ENCODE measurements at places on chromosomes 5 and 9.

- DNase-seq, result no peak
These were observed 23.4 kb downstream of the CETN3 start for GRCh38 chr5:90386099-90386710.

- DNase-seq, result no peak
These were observed 89.6 kb downstream of the PRDM6 start for GRCh38 chr5:123178683-123179082.

GRCh38 chr9:9170439-9171134 lies 1371.0 kb upstream of the DMAC1 start:
- DNase-seq, result no peak

GRCh38 chr5:108529381-108529780 lies 147.5 kb upstream of the FBXL17 start:
- no peak for DNase-seq

GRCh38 chr5:41908374-41909079 lies 4.4 kb downstream of the RIMOC1 start:
- DNase-seq, result no peak

DNA sequence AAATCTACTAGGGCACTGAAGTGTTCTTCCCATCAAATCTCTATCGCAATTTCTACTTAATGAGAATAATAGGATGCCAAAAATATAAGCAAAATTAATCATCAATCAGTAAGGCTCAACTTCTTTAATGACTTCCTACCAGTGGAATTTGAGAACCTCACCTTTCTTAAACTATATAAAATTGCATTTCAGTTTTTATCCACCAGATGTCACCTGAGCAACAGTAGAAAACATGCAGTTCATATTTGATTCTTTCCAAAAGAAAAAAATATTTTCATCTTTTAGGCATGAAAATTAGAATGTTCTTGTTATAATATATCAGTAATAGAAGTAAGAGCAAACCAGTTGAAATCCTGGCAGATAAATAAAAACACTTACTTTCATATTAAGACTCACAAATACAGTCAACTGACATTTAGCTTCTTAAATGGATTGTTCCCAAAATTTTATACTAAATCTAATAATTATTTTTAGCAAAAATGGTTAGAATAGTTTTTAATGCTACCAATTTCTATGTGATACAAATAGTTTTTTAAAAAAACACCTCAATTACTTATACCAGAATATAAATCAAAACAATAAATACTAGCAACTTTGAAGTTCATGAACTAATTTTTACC lies 13.4 kb upstream of the CCDC112 start:
- peak; percentile 23 for DNase-seq

DNA sequence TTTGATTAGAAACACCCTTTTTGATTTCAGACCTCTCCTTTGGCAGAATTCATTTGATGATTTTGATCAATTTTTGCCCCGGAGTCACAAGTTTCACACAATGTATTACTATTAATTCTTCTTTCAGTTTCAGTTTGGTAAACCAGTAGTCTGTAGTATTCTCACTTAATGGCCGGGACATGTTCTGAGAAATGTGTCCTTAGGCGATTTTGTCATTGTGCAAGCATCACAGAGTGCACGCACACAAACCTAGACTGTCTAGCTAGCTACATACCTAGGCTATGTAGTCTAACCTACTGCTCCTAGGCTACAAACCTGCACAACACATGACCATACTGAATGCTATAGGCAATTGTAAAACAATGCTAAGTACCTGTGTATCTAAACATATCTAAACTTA lies 662.5 kb downstream of the IRX1 start:
- DNase-seq, result no peak

GRCh38 chr9:94872891-94873511 lies 146.5 kb downstream of the AOPEP start:
- DNase-seq, result no peak

DNA sequence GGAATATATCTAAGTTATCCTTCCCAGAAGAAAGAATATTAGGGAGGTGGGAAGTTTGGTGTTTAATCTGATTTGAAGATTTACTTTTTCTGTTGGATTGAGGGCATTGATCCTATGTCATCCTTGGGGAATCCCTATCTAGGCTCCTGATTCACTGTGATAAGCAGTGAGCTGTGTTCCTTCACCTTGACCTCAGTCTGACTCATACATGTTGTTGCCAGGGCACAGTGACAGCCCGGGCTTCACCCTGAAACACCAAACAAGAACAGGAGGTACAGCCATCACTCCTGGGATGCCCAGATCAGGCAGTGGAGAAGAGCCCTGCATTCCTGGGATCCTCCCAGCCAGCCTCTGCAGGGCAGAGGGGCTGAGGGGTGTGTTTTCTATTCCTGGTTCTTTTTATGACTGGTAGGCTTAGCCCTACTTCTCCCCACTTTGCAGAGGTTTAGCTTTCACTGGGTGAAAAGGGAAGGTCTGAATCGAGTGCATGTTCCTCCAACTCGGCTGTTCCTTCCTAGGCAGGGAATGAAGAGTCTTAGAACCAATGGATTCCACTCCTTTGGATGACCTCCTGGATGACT lies 3.1 kb upstream of the FAM53C start:
- DNase-seq, result no peak

DNA sequence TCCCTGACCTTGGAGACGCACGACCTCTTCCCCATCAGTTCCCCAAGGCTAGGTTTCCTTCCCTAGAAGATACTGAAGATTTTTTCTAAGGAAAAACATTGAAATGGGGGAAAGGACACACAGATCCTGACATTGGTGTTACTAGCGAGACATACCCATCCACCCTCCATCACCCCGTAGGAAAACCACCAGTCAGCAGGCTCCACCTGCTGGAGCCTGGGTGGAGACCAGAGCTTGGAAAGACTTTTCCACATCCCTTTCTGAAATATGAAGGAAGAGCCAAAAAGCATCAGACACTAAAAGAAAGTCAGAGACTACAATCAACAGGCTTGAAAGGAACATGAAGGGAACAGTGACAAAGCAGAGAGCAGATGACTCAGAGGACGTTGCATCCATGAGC lies 638.0 kb downstream of the IRX1 start:
- no peak for DNase-seq

GRCh38 chr5:1415626-1416360 lies 29.4 kb downstream of the SLC6A3 start:
- DNase-seq, result no peak

DNA sequence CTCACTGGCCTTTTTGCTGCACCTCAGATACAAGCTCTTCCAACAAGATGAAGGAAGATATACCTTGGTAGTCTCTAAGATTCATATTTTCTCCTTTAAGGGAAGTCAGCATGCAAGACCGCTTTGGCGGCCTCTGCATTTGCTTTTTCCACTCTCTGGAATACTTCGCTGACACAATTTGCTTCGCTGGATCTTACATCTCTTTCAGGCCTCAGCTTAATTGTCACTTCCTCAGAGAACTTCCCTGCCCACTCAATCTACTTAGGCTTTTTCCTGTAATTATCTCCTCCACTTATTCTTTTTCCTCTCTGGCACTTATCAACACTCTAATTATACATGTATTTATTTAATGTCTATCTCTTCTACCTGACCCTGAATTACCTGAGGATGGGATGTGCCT lies 1131.1 kb upstream of the WWC1 start:
- DNase-seq, result no peak

DNA sequence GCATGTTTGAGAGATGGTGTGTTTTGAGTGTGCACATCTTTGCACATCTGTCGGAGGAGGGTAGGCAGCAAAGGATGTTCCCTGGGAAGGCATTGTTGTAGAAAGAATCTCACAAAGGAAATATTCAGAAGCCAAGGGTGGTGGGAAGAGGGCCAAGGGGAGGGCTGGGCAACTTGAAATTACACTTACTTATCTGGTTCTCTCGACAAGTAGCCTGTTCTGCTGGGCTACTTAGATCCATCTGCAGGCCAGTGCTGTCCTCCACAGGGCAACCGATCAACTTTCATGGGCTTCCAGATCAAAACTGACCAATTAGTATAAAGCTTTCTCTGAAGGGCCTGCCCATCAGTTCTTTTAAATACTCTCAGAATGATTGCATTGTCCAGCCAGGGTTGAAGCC lies 495.2 kb downstream of the GADD45G start:
- no peak for DNase-seq

DNA sequence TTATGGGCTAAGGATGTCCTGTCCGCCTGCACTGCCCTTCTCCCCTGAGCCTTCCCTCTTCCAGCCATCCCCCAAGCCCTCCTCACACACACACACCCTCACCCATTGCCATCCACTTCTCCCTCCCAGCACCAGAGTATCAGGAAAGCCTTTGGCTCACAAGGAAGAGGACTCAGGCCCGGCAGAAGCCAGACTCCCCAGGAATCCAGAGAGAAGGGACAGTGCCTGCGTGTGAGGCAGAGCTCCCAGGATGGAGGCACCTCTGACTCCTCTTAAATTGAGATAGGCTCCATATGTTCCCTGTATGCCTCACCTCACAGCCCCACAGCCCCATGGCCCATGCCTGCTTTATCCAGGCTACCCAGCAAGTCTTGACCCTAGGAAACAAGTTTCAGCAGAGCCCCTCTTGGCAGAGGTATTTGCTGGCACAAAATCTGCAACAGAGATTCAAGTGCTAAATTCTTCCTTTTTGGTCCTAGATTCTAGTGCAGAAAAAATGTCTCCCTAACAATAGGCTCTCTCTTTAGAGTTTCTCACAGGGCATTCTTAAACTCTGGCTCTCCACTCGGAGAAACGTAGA lies 761 bp downstream of the IL17B start:
- no peak for DNase-seq

DNA sequence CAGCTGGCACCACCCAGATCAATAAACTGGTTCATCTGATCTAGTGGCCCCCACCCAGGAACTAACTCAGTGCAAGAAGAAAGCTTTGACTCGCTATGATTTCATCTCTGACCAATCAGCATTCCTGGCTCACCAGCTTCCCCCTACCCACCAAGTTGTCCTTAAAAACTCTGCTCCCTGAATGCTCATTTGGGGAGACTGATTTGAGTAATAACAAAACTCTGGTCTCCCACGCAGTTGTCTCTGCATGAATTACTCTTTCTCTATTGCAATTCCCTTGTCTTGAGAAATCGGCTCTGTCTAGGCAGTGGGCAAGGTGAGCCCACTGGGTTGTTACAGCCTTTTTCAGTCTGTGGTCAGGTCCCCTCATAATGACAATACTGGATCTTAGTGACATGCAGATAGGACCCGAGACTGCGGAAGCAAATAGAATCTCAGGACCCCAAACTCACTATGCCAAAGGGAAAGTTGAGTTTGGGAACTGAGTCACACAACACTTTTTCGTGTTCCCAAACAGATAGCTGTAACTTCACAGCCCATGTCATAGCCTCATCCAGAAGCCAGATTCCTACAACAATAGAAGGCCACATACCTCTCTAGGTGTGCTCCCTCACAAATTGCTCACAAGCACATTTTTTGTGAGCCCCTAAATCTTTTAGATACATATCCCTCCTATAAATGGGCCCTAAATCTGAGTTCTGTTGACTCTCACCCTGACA lies 175.2 kb upstream of the RAI14 start:
- no peak for DNase-seq

- peak; percentile 50 for DNase-seq
These were observed 182.9 kb upstream of the RFX3 start for GRCh38 chr9:3708751-3709150.
